ENCODE measurements at places on chromosomes 5 and 9. TPM values are rescaled to one million over a fixed set of nuclear protein-coding genes. Genes with fewer than 3 reads are reported as not detected.
A peak's percentile ranks its signal among the peaks of the same experiment; 100 is the strongest.

- H3K27me3 ChIP-seq: no peaks in the 10 kb centered on the region
- no peak overlapping the region for H3K4me3 ChIP-seq
- H3K36me3 ChIP-seq: peaks cover 25% of the 10 kb centered on the region
- DNase-seq: no peak
- peak overlapping the region; percentile 51 for H3K27ac ChIP-seq
Measured at GRCh38 chr5:177095088-177095669, 8.5 kb downstream of the FGFR4 start.

ENTREP1 gene
- total RNA-seq: 1.1 TPM

DNA sequence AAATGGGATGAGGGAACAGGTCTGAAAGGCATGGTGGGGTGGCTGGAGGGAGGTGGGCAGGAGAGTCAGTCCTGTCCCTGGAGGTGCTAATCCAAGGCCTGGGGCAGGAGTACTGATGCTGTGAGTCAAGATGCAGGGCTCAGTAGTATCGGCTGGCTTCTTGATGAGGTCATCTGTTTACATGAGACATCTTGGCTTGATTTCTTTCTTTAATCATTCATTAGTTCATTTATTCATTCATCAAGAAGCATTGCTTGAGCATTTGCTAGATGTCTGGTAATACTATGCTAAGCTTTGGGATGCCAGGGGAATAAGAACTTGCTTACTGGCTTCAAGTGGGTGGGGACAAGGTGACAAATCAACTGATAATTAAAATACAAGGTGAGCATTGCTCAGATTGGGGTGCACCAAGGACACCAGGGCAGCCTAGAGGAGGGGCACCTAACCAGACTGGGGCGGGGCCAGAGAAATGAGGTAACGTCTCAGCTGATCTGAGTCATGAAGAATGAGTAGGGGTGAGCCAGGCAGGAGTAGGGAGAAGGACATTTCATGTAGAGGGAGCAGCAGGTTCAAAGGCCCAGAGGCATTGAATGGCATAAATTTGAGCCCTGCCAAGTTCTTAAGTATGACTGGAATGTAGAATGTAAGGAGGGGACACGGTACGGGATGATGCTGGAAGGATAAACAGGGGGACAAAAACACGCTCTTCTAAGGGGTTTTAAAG lies 88.8 kb downstream of the EGFLAM start:
- no peaks in the 10 kb centered on the region for H3K27me3 ChIP-seq
- no peaks in the 10 kb centered on the region for H3K36me3 ChIP-seq
- DNase-seq: no peak
- H3K4me3 ChIP-seq: no peak overlapping the region
- H3K4me1 ChIP-seq: no peaks in the 10 kb centered on the region

DNA sequence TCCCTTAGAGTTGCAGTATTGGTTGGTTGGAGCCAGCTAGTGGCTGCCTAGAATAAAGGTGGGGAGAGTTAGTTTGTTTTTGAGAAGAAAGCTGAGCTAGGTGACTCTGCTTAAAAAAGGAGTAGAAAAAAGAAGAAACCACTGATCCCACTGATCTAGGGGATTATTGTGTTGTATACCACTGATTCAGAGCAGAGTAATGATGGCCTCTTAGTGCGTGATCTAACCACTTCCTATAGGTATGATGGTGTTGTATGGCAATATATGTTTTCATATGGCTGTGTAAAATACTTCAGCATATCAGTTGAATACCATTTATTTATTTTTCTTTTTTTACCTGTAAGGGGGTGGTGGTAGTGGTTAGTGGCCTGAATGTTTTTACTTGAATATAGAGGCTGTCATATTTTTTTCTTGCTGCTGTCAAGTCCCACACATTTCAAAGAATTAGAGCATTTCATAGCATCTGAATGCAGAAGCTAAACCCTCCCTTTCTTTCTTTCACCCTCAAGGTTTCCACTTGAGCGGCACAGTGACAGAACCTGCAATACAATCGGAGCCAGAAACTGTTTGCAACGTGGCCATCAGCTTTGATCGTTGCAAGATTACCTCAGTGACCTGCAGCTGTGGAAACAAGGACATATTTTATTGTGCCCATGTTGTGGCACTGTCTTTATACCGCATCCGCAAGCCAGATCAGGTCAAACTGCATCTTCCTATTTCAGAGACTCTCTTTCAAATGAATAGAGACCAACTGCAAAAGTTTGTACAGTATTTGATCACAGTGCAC lies 140.3 kb downstream of the ZSWIM6 start:
- H3K4me3 ChIP-seq: no peak overlapping the region
- DNase-seq: no peak
- H3K27me3 ChIP-seq: no peaks in the 10 kb centered on the region

DNA sequence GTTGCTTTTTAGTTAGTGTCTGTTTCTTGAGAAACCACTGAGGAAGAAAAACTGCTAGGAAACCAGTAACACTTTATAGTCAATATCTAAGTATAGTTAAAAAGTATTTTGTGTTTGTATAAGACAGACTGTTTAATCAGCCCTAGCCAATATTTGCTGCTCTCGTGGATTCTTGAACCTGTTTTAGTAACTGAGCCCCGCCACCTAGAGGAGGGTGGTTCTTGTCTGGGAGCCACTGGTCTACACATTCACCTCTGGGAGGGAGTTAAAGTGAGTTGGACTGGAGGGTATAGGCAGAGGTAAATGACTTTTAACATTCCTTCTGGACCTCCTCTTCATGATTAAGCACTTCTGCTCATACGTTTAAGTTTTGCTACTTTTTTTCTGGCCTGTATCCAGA lies 117.2 kb downstream of the SPATA31D1 start:
- no peak overlapping the region for H3K27ac ChIP-seq
- no peaks in the 10 kb centered on the region for H3K36me3 ChIP-seq
- DNase-seq: no peak
- no peaks in the 10 kb centered on the region for H3K27me3 ChIP-seq
- no peaks in the 10 kb centered on the region for H3K4me1 ChIP-seq

GNAQ gene
- total RNA-seq: 21.0 TPM
